Stimulated activated CD4-positive, alpha-beta T cell treated with anti-CD3 and anti-CD28 coated beads, Interleukin-1b, Interleukin-23, amount 100 ng/mL, for 4 hours (primary cell): ENCODE measurements at places on chromosomes 11 and 22.

GRCh38 chr11:34331736-34332135 is 26.1 kb downstream of the ABTB2 start:
- DNase-seq, result no peak

DNA sequence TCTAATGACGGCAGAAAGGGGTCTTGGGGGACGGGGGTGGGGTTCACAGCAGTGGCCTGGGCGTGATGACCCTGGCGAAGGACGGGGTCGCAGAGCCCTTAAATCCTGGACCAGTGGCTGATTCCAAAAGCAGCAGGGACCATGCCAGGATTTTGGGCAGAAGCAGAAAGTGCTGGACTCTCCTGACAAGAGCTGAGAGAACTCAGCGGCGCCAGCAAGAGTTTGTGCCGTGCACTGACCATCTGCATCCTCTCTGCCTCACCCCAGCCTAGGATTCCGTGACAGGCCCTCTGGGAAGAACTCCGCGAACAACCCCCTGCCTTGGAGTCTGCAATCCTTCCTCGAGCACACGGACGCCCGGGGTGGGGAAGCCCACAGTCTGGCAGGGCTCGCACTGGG is 644 bp upstream of the NDUFV1 start:
- no peak for DNase-seq

- no peak for DNase-seq
These were observed 39.2 kb downstream of the MCHR1 start for GRCh38 chr22:40718250-40719204.

DNA sequence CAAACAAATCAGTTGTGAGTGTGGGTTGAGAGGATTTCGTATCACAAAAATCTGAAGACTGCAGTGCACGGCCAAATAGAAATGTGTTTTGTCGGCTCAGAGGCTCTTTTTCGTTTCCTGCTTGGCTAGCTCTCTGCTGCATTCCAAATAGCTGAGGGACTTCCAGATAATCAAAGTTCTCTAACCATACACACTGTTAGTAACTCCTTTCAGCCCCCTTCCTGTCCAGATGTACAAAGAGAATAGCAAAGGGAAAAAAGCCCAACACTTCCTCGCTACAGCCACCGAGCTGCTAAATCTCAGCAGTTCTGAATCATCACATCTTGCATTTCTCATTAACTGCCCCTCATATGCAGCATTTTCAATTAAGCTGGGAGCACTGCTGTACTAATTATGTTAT is 203.1 kb downstream of the TENM4 start:
- DNase-seq, result no peak

GRCh38 chr22:23168391-23169042 is 11.8 kb upstream of the BCR start:
- no peak for DNase-seq
